Anterior cingulate cortex (tissue), 58 donors: ENCODE measurements at places on chromosomes 7 and 10.

- DNase-seq = no peak
Measured at GRCh38 chr10:127937915-127938463, 31.1 kb downstream of the PTPRE start.

GRCh38 chr10:124342136-124342820 lies 76.4 kb downstream of the OAT start:
- DNase-seq = no peak

- no peak for DNase-seq
Measured at GRCh38 chr10:23981520-23982309, 227.2 kb upstream of the KIAA1217 start.

DNA sequence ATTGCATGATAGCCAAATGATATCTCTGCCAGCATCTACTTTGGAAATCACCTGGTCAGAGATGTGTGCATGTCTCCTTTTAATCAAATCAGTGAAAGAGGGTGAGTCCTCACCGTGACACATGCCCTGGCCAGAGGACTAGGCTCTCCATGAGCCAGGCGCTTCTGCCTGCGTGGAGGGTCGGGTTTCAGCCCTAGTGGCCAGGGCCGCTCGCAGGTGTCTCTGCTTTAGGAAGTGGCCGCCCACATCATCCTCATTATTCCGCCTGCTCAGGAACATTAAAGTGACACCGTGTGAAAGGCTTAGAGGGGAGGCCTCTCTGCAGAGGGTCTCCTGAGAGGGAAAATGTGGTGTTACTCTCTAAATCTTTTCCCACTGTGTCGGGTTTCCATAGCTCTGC lies 173.6 kb upstream of the PRKCQ start:
- DNase-seq = no peak

GRCh38 chr7:116687801-116688201 lies 15.8 kb downstream of the MET start:
- DNase-seq = no peak

- DNase-seq = no peak
Measured at GRCh38 chr7:26620352-26620751, 244.0 kb downstream of the SKAP2 start.
